Activated CD4-positive, CD25-positive, alpha-beta regulatory T cell treated with anti-CD3 and anti-CD28 coated beads, Interleukin-2, amount 50 U/mL, for 72 hours (primary cell): ENCODE measurements at places on chromosomes 1 and 21.

GRCh38 chr1:173503391-173503790, 26.3 kb downstream of the PRDX6 start:
- DNase-seq = no peak

- DNase-seq = peak; percentile 96
These were observed at the start of gene TMEM9 for GRCh38 chr1:201154389-201155165. Gene TMEM9, minus strand, starts transcription at chr1:201154474. Its CDS starts 551 bp downstream, at chr1:201153923.

GRCh38 chr1:94640125-94640524, 98.6 kb upstream of the F3 start:
- no peak for DNase-seq

DNA sequence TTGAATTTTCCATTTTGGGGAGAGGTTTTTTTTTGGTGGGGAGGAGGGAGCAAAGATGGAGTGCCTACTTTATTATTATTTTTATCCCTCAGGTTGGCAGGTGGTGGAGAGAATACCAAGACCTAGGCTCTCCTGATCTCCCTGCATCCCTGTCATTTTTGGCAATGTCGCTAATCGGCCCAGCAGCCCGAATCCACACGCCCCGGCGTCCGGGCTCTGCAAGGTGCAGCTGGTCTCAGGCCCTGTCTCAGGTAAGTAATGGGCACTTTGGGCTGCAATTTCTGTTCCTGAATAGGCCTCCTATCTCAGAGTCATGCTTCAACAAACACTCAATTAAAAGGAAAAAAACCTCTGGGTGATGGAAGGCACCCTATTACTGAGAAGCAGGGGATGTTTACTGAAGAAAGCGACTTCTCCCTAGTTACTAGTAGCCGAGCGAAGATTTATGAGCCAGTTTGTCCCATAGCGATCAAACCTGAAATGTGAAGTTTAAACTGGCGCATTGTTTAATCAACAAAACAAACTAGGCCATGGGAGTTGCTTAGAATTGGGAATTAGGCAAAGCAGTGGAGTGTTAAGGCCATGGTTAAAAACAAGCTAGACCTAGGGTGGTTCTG, 137.8 kb downstream of the RWDD3 start:
- no peak for DNase-seq

DNA sequence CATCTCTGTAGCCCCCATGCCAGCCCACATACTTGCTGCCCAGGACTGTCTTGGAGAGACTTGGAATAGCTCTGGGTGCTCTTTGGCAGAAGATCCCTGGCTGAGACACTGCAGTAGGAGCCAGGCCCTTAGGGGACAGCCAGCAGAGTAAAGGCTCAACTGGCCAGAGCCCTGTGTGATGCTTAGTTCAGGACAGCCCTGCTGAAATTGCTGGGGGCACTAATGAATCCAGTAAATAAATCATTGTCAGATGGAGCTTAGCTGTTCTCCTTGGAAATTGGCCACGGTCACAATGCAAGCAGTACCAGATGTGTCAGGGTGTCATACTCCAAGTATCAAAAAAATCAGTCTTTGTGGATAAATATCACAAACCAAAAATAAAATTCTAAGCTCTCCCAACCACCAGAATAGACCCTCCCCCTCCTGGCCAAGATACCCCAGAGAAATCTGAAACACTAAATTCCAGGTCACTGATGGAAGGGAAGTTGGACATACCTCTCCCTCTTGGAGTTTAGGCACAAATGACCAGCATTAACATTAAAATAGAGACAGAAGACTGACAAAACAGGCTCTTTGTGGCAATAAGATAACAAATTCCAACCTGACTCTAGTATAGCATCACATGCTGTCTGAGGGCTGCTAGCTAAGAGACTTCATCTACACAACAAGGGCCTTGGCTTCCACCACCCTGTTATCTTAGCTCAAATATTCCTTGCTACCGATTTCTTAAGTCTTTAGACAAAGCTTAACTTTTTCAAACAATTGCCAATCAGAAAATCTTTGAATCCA, 83.2 kb upstream of the DNAH14 start:
- no peak for DNase-seq

GRCh38 chr1:216881695-216882094, 158.5 kb upstream of the ESRRG start:
- DNase-seq = no peak

GRCh38 chr1:20370698-20371097, 80.0 kb downstream of the VWA5B1 start:
- no peak for DNase-seq

DNA sequence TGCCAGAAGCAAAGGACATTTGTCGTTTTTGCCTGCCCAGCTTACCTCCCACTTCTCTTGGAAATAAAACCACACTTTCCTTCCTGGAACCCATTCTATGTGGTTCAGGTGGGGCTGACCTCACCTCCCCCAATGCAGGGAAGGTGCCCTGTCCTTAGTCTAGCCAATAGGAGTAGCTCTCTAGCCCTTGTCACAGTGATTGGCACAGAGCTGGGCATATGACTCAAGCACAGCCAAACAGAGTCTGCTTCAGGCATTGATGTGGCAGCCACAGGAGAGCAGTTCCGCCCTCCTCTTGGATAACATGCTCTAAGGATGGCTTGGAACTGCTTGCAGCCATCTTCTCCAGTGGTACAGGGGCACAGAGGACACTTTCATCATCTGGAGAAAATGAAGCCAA, 134.0 kb downstream of the LRIG2 start:
- DNase-seq = no peak
